ENCODE measurements at places on chromosomes 1 and 21.

- no peak for DNase-seq
These were observed 54.6 kb upstream of the NCAM2 start for GRCh38 chr21:20943561-20943997.

GRCh38 chr21:29232530-29233255, 66.0 kb upstream of the BACH1 start:
- no peak for DNase-seq

DNA sequence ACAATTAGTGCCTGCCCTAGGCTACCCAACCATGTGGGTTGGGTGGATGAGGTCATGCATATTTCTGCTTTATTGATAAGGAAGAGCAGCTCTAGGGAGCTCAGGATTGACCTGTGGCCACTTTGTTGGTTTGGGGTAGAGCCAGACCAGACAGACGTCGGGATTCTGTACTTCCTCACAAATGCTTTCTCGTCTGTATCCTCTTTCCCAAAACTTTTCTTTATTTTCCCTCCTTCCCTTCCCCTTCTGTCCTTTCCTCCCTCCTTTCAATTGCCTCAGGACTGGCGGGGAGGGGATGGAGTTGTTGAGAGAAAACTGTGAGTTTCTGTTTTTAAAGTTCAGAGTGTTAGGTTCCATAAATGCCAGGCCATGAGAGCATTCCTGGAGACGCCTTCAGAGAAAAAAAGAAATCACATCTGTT, 68.0 kb downstream of the UCK2 start:
- DNase-seq: no peak

DNA sequence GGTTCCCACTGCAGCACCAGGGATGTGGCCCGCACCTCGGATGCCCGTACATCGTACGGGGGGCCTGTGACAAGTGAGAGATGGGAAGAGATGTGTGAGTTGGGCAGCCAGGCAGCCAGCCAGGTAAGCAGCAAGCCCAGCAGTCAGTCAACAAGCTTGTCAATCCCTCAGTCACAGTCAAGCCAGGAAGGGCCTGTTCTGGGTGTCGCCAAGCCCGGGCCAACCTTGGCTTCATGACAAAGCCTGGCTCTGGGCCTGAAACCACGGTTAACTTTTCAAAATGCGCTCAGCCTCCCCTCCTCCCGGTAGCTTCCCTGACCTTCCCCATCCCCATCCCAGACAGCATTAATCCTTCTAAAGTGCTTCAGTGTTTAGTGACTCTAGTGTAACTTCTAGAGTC, 31.8 kb downstream of the MYOM3 start:
- DNase-seq: no peak

- DNase-seq: no peak
These were observed 4.6 kb upstream of the GMEB1 start for GRCh38 chr1:28663871-28664470.

GRCh38 chr1:3461934-3462275, 7.4 kb downstream of the ARHGEF16 start:
- DNase-seq: no peak

GRCh38 chr1:15749399-15750291, 7.3 kb downstream of the TMEM82 start:
- no peak for DNase-seq

GRCh38 chr21:31416465-31416864, 72.4 kb upstream of the TIAM1 start:
- DNase-seq: no peak

- DNase-seq: no peak
These were observed 24.4 kb downstream of the C1orf141 start for GRCh38 chr1:67110352-67110751.

GRCh38 chr21:20882462-20883407, 115.5 kb upstream of the NCAM2 start:
- DNase-seq: no peak

- DNase-seq: no peak
These were observed 29.3 kb downstream of the AK2 start for GRCh38 chr1:33007190-33008050.

DNA sequence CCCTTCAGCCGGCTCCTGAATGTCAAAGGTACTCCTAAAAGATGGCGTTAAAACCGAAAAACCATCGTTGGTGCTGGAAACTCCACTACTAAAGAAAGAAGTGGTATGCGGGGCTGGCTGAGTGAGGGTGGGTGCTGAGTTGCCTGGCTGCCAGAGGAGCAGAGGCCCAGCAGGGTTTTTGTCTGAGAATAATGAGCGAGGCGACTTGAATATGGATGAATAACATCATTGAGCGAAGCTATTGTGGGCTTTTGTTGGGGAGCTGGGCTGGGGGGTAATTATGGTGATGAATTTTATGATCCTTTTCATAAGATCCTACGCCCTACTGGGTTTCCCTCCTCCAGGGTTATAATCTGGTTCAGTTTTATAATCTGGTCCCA, 2.0 kb downstream of the PDPN start:
- DNase-seq: no peak

DNA sequence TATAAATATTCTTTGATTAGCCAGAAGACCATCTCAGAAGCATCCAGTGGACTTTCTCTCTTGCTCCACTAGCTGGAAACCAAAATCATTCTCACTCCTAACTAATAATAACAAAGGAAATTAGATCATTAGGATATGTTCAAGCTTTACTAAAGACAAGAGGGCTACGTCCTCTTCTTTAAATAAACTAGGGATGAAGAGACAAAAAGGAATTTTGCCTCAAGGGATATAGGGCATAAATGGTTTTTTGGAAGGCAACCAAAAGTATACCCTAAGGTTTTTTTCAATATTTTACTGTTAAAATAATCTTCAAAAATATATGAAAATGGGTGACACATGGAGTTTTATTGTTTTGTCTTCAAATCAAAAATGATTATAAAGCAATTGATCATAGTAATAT, 745.8 kb downstream of the MRPL39 start:
- DNase-seq: no peak

DNA sequence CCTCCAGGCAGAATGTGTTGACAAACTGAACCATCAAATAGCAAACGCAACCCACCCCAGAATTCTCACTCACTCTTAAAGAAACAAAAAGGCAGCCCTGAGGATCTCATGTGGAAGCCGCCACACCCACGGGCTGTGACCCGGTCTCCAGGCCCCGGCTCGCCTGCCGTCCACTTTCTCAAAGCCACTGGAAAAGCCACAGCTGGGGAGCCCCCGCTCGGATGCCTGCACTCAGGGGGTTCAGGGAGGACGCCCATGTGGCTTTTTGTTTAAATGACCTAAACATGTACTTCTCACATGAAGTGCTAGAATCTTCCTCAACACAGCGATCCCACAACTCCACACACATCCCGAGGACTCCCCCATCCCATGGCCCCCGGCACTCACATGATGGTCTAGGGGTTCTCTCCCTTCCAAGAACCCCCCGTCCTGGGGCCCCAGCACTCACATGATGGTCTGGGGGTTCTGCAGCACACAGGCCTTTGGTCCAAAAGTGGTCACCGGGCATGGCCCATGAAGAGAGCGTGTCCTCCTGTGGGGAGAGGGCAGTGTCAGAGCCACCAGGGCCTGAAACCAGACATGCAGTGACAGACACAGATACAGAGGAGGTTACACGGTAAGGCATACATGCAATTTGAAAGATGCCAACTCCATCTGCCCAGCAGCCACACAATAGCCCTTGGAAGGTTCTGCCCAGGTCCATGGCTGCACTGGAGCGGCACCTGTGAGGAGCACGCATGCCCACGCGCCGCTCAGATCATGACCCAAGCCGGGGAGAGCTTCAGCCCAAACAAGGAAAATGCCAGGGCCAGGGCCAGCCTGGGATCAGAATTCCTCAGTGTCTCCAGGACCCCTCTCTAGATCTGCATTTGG, 16.5 kb downstream of the NADK start:
- no peak for DNase-seq

GRCh38 chr1:100538913-100539835, 1.2 kb downstream of the GPR88 start:
- peak; percentile 41 for DNase-seq

- DNase-seq: no peak
These were observed 5.1 kb downstream of the UBE2Q1 start for GRCh38 chr1:154553056-154554030.

- no peak for DNase-seq
These were observed 603.5 kb upstream of the NEGR1 start for GRCh38 chr1:72885841-72886240.

DNA sequence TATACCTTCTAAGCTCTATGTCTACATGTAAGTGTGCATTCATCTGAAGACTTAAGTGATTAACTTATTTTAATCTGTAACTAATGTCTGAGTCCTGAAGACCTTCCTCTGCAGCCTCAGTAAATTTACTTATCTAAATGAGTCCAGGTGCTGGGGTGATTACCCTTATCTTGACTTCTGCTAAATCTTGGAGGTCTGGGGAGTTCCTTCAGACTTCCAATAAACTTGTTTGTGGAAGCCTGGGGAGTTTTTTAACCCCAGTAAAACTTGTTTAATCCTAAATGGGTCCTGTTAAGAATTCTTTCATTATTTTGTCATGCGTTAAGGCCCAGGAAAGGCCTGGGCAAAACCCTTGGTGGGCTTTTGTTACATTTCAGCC, 37.0 kb downstream of the RSPH1 start:
- no peak for DNase-seq

GRCh38 chr21:38037416-38037815, 121.2 kb upstream of the KCNJ6 start:
- no peak for DNase-seq

GRCh38 chr1:44049839-44050238, 18.6 kb upstream of the SLC6A9 start:
- DNase-seq: no peak

DNA sequence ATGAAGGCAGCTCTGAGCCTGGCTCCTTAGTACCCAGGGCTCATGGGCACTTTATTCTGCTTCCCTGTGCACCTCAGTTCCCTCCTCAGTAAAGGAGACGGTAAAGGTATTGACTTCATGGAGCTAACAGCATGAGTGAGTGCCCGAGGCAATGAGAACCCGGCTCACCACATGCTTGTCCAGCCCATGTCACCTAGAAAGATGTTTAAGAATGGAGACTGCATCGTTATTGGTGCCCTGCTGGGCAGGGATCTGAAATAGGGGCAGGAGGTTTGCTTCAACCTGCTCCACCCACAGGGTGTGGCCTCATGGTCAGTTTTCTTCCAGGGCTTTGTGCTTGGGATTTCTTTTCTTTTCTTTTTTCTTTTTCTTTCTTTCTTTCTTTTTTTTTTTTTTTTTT, 7.0 kb upstream of the KCNE1 start:
- no peak for DNase-seq

- no peak for DNase-seq
These were observed 5.4 kb downstream of the BCAN start for GRCh38 chr1:156647351-156647750.

GRCh38 chr1:46749921-46750404, 31.0 kb upstream of the EFCAB14 start:
- DNase-seq: no peak

DNA sequence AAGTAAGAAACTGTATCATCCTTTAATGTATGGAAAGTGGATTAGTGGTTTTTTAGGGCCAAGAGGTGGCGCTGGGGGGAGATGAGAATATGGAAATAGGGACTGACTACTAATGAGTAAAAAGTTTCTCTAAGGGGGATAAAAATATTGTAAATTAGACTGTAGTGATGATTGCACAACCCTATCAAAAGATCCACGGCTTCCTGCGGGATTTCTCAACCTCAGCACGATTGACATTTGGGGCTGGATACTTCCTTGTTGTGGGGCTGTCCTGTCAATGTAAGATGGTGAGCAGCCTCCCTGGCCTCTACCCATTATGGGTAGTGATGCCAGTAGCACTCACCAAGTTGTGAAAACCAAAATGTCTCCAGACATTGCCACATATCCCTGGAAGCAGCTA, 36.0 kb upstream of the PRDM2 start:
- DNase-seq: no peak

- no peak for DNase-seq
These were observed 574.6 kb downstream of the LMO4 start for GRCh38 chr1:87903242-87903641.

DNA sequence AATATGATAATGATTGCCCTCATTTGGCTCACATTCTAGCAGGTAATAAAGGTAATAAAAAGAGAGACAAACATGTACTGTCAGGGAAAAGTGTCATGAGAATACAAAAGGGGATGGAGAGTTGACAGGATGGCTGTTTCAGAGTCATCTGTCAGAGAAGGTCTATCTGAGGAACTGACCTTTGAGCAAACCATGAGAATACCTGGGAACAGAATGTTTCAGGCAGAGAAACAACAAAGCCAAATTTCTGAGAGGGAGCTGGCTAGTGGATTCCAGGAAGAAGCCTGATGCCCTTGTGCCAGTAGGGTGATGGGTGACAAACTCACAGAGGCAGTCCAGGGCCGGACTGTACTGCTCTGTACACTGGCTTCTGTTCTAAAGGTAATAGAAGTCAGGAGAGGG, 107.2 kb downstream of the C1orf21 start:
- no peak for DNase-seq

DNA sequence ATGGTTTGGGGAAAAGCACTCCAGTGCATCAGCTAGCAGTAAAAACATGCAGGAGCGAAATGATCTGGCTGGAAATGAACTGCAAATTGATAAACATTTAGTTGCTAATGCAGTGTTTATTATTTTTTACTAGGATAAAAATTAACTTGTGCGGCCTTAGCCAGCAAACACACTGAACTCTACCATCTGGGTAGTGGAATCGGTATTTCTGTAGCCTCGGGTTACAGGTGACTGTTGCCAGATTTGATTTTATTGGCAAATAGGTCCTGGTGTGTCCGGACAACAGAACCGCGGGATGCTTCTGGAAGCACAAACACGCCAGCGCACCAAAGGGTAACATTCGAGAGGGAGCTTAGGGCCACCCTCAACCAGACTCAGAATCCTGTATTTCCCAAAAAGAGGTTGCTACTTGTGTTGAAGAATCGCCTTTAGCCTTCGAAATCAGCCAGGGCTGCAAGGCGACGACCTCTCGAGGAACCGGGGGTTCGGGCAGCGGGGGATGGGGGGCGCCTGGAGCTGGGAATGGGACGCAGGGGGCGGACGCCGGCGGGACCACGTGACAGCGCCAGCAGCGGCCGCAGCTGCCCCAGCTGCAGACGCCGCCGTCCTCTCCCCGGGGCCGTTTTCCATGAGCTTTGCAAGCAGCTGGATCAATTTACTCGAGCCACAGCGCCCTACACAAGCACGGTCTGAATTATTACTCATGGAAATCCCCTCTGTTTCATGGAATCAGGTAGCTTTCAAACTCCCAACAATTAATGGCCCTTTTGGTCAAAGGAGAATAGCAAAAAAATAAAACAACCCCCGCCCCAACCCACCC, 158.8 kb downstream of the TOMM20 start:
- DNase-seq: no peak

DNA sequence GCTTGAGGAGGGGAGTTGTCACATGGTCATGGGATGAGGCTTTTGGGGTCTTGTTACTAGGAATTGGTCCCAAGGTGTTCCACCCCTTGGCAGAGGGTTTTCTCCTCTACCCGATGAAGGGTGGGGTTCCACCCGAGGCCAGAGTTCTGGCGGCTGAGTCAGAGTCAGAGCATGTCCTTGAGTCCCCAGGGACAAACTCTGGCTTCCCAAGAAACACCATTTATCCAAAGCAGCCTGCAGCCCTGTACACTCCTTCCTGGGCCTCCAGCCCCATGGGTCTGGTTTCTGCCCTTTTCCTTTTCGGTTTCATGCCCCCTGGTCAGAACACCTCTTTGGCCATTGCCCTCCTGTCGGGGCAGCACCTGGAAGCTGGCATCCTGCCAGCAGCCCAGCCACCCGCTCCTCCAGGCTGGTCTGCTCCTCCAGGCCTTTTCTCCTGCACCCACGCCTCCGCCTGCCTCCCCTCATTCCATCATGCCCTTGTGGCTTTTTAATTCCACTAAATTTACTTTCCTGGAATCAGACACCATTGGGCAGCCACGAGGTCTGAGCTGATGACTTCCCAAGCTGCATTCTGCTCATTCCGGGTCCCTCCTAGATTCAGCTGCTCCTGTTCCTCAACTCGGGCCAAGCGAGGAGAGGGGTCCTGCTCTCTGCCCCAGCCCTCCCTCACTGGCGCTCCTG, 301.7 kb upstream of the VAMP3 start:
- no peak for DNase-seq
